ENCODE measurements at places on chromosomes 4 and X. TPM values are rescaled to one million over a fixed set of nuclear protein-coding genes. Genes with fewer than 3 reads are reported as not detected.

DNA sequence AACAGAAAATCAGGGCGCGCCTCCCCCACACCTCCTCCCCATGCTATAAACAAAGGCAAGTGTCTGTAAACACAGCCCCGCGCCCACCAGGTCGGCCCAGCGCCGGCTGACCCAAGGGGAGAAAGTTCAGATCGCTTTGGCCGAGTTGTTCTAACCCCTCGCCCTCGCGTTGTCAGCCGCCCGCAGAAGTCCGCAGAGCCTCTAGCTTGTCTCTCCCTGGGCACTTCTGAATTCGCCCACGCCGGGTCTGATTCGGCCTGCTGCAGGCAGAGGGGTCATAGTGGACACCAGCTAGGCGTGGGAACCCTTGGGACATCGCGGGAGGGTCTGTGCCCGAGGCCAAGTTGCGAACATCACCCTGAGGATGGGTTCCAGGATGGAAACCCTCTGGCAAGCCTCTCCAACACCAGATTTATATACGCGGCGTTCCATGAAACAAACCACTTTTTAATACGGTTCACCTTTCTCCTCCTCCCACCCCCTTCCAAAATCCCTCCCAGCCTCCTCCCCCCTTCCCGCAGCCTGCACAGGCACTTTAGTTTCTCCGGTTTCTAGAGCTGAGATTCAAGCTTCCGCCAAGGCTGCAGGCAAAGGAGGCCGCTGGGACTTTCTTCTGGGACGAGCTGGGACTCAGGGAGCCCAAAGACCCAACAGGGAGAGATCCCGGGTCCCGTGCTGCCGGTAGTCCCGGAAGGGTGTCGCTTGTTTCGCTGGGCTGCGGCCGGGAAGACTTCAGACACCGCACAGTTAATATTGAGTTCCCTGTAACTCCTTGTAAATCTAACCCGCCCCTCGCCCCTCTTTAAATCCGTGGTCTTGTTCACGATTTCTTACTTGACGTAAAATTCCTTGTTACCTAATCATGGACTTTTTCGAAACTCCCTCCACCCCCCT, 4.7 kb downstream of the HAND2 start:
- DNase-seq, result peak; percentile 17

DNA sequence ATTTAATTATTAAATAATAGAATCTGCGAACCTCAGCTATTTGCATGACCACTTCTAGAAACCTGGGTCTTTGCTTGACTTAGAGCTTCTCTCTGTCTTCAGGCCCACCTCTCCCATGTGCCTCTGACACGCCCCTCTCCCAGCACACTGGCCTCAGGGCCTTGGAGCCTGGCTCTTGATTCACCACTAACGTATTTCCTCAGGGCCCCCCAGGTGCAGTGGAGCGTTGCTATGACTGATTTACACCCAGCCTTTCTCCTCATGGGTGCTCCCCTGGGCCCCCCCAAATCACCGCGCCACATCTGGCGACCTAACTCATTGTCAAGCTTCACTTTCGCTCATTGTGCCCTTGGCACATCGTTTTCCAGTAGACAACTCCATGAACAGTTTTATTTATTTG, 37.9 kb upstream of the TENM3 start:
- no peak for DNase-seq

DNA sequence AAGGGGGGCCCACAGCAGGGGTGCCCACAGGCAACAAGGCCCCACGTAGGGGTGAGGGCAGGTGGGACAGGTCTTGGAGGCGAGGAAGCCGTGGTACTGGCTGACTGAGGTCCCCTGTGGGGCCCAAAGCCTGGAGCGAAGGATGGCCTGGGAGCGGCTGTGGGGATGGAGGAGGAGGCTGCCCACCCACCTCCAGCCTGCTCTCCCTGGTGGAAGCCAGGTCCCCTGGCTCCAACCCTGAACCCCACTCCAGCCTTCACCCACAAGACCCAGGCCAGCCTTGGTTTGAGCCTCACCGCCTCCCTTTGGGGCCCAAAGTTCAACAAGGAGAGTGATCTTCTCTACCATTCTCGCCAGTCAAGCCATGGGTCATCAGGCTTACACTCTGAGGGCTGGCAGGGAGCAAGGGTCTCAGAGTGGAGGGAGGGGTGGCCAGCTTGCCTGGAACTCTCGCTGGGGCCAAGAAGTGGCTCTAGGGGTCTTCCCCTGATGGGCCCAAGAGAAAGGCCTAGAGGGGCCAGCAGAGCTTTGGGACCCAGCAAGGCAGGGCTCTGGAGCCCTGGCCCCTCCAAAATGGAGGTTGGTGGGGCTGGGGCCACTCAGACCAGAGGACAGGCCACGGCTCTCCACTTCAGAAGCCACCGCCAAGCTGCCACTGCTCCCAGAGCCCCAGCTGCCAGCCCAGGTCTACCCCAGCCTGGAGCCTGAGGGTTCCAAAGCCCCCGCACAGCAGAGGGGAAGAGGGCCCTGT, 5.0 kb downstream of the PNCK start:
- no peak for DNase-seq

DNA sequence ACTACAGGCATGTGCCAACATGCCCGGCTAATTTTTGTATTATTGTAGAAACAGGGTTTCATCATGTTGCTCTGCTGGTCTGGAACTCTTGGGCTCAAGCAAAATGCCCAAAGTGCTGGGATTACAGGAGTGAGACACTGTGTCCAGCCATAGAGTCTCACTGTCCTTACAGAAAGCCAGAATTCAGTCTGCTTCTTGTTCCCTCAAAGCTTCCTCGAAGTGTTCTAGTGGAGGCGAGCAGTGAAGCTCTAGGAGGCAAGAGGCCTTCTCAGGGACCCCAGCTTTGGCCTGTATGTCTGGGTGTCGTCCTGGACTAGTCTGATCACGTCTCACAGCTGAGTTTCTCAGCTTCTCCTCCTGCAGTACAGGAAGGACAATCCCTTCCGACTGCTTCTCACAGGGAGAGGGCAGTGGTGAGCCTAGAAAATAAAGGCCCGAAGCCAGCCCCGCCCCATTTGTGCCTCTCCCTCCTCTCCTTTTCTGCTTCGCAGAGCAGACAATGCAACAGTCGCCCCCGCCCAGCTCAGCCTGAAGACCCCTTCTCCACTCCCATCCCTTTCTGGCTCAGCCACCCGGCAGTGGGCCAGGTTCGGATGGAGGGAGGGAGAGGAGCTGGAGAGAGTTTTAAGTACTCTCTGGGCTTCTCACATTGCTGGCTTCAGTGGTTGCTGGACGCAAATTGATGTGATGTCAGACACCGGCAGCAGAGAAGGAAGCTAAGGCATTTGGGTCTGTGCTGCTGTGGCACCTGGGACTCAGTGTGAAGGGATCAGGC, 11.1 kb upstream of the FAM3A start:
- DNase-seq, result peak; percentile 77

SLC49A3 gene
- total RNA-seq, result 6.9 TPM

SSX1 gene
- not detected for total RNA-seq

KLKB1 gene
- total RNA-seq, result 0.73 TPM

TCEAL7 gene
- not detected for total RNA-seq
